A172 (cell line): ENCODE measurements at places on chromosomes 5 and 9.

GRCh38 chr5:55313870-55314617 is 6.3 kb downstream of the MTREX start:
- no peak for DNase-seq

DNA sequence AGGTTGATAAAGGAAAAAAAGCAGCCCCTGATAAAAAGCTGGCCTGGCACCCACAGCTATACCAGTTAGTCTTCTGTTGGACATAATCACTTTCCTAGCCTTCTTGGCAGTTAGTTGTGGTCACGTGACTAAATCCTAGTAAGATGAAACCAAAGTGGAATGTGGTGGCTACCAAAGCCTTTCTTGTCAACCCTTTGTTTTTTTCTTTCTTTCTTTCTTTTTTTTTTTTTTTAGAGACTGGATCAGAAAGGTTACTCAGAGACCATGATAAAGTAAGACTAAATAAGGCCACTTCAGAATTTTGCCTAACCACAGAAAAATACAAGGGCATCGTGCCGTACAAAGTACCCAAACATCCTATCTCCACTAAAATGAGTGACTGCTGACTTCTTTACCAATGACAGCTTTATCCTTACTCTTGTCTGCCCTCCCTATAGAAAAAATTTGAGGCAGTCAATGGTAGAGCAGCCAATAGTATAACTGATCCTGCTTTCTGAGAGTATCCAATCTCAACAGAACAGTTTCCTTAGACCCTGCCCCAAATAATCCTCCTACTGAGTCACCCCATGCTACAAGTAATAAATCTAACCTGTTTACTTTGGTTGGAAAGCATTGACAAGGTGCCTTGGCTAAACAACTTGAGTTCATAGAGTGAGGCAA is 14.2 kb upstream of the KIF27 start:
- DNase-seq: peak; percentile 83

DNA sequence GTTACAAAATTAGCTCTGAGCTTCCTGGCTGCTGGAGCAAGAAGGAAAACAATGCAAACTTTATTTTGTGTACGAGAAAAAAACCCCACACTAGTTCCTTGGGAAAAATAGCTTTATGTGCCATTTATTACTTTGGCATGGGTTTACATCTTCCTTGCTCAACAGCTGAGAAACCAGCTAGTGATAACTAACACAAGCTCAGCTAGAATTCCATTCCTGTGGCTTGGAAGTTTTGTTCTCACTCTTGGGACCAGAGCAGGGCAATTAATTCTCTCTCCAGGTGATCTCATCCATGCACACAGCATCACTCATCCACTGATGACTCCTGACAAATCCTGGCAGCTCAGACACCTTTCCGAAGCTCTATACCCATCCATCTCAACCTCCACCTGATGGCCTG is 104.1 kb downstream of the CRB2 start:
- no peak for DNase-seq

- no peak for DNase-seq
These were observed 21.2 kb upstream of the UNC5A start for GRCh38 chr5:176788941-176789872.

- no peak for DNase-seq
These were observed 41.8 kb downstream of the CAMSAP1 start for GRCh38 chr9:135865531-135865930.

DNA sequence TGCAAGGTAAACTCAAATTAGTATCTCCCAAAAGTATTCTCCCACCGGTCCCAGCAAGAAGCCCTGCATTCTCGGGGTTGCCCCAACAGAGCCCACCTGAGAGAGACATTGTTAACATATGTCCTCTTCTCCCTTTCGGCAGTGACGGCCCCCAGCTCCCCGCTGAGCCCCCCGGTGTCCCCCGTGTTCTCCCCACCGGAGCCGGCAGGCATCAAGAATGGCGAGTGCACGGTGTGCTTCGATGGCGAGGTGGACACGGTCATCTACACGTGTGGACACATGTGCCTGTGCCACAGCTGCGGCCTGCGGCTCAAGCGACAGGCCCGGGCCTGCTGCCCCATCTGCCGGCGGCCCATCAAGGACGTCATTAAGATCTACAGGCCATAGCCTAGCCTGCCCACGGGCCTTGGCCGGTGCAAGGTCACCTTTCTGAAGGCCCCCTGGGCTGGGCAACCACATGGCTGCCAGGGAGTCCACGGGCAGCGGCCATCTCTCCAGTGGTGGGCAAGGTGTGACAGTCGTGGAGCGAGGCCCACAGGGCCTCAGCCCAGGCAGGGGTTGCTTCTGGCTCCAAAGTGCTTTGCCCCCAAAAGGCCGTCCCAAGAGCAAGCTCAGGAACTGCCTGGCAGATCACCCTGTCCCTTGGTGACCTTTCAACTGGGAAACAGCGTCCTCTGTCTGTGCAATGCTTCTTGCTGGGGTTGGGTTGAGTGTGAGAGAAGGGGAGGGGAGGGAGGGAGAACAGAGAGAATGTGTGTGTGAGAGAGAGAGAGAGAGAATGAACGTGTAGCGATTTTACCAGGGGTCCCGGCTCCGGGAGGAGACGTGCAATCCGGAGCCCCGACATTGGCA is 45.7 kb downstream of the NEURL1B start:
- DNase-seq: no peak

DNA sequence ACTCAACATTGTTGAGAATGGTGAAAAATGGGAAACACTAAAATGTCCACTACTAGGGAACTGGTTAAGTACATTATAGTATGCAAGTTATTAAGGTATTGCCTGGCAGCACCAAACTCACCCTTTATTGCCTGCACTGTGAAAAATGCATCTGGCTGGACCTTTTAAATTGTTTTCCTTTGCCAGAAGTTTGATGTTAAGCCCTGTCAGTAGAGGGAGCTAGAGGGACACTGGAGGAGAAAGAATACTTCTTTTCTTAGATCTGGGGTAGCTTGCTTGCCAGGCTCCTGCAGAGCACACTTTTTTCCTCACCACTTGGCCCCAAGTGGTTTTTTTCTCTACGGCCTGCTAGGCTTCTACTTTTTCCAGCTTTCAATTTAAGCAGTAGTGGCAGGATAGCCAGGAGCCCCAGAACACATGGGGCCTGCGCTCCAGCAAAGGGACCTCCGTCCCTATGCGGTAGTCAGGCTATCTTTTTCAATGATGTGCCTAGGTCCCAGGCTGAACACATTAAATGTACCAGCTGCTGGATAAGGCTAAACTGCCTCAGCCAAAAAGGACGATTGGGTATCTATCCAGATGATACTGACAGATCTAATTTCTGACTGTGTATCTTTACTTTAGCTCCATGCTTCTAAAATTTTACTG is 8.0 kb upstream of the HABP4 start:
- DNase-seq: peak; percentile 24
